Activated naive CD4-positive, alpha-beta T cell treated with Interleukin-2 at 50 U/mL for 16 hours (primary cell): ENCODE measurements at places on chromosomes 6 and 20.

- no peak for DNase-seq
These were observed 213.2 kb downstream of the TAF4 start for GRCh38 chr20:61852268-61853072.

- DNase-seq: peak; percentile 45
These were observed 1.4 kb downstream of the NKX2-4 start for GRCh38 chr20:21395666-21396598.

- DNase-seq: no peak
These were observed 7.1 kb downstream of the PRIM2 start for GRCh38 chr6:57324538-57324937.

DNA sequence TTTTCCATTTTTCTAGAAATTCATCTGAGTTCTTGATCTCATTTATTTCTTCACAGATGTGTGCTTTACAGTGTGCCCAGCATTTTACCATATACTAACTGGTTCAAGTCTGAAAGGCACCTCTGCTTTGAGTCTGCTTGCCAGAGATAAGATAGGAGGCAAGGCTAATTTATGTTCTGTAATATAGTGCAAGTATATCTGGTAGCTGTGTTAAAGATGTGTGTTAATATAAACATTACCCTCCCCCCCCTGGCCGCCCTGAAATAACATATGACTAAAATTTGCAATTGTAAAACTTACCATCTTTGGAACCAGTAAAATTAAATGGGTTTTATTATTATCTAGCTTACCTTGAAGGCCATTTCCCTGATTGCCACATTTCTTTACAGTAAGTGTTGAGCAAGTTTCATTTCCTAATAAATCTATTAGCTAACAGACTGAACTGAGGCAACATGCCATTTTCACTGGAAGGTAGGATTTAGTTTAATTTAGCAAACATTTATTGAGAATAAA lies 2.7 kb downstream of the FBXO9 start:
- DNase-seq: no peak

GRCh38 chr6:131063764-131064272 lies 773 bp upstream of the EPB41L2 start:
- no peak for DNase-seq

DNA sequence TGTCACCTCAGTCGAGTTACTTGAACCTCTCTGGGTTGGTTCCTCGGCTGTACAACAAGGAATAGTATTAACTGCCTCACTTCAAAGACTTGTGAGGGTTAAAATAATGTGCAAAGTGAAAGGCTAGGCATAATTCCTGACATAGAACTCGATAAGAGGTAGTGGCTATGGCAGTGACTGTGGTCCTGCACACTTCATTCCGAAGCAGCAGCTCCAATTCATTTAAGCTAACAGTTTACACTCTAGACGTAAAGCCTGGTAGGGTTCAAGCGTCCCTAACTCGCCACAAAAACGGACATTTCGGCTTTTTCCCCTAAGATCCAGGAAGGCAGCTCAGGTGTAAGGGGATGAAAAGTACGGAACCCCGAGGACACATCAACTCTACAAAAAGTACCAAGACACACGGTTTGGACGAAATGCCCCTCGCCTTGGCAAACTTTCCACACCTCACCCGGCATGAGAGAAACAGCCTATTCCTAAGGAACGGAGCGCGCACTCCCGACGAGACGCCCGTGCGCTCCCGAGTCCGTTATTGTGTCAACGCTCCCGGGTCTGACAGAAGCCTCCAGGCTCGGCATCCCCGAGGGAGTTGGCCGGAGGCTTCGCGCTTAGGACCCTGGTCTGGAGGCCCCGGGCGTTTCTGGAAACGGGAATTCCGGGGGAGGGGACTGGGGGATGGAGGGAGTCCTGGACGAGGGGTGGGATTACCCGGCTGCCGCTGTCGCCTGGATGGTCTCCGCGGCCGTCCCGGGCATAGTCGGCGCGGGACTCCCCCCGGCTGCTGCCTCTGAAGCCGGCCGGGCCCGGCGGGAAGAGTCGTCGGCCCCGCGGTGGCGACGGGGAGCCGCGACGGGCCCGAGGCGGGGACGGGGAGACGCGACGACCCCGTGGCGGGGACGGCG lies 937 bp downstream of the ZNF318 start:
- peak; percentile 12 for DNase-seq

- DNase-seq: no peak
These were observed 44.4 kb downstream of the MDFI start for GRCh38 chr6:41682497-41683272.

GRCh38 chr6:113857556-113858479 lies 673 bp downstream of the MARCKS start:
- DNase-seq: no peak

DNA sequence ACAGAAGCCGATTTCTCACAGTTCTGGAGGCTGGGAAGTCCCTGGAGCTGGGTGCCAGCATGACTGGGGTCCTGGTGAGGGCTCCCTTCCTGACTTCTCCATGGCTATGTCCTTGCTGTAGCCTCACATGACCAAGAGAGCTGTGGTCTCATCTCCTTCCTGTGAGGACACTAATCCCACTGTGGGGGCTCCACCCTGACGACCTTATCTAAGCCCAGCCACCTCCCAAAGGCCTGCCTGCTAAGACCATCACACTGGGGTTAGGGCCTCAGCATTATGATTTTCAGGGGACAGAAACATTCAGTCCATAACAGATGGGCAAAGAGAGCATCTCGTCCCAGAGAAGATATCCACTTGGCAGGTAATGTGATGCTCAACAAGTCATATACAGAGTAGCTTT lies 16.8 kb downstream of the RPP40 start:
- no peak for DNase-seq

DNA sequence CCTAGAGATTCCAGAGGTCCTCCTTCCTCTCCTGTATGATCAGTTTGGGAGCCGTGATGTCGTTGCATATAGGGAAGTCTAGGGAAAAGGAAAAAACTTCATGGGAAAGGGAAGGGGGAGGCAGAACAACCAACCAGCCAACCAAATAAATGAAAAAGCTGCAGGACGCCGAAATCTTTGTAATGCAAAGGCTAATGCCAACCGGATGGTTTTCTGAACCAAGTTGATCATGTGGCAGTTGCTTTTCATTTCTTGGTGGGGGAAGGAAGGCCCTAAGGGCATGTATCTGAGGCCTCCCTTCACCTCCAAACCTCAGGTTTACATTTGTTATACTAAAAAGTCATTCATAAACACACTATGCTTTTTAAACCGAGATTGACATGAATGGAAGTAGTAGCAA lies 167.2 kb downstream of the ARID1B start:
- no peak for DNase-seq

DNA sequence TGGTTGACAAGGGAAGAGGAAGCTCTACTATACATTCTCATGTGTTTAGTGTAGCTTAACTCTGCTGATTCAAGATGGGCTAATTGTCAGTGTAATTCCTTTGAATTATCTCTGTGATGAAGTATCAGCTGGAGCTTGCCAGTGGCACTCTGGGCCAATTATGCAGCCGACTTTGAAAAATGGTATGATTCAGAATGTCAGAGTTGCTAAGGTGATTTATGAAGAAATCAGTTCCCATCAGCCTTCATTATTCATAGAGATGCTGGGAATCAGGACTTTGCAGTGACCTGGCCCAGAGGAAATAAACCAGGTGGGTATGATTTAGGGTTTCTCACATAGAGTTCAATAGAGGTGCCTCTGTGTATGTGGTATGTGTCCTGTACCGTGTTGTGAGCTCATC lies 33.4 kb downstream of the KCNS1 start:
- DNase-seq: no peak

DNA sequence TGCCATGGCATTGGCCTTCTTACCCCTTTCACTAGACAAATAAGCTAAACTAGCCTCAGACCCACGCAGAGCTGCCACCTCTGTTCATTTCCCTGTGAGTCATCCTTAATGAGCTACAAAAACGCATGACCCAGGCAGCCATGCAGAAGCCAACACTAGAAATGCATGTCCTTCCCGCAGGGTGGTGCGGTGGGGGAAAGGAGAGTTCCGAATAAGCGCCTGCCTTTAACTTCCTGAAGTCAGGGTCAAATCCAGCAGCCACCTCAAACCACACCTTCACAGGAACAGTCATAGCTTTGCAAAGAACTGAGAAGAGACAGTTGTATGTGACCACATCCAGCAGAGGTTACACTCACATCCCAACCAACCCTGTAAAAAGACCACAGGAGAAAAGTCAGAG lies 40.4 kb downstream of the IRF4 start:
- peak; percentile 65 for DNase-seq

- peak; percentile 65 for DNase-seq
These were observed 3.9 kb upstream of the ZNF831 start for GRCh38 chr20:59159493-59160376.

GRCh38 chr20:62812181-62812906 lies 4.5 kb upstream of the COL9A3 start:
- DNase-seq: no peak

- DNase-seq: peak; percentile 53
These were observed at the start of gene ECI2 for GRCh38 chr6:4134841-4135664. ECI2 (minus strand) TSS chr6:4135575; CDS start chr6:4135560, 15 bp downstream.

DNA sequence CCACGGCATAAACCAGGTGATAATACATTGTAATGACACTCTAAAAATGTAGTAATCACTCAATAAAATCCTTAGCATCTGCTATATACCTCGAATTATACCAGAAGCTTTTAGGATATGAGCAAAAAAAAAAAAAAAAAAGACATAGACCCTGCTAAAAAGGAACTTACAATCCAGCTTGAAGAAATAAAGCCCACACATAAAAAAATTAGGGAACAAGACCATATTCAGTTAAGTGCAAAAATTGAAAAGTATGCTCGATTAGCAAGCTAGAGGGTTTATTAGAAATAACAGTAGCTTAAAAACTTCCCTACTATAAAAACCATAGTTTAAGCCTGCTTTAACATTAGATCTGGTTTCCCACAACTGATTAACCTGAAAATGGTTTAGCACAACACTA lies 135.6 kb downstream of the GMPR start:
- no peak for DNase-seq

- DNase-seq: no peak
These were observed 602 bp upstream of the HLA-DPB1 start for GRCh38 chr6:33075208-33075567.

DNA sequence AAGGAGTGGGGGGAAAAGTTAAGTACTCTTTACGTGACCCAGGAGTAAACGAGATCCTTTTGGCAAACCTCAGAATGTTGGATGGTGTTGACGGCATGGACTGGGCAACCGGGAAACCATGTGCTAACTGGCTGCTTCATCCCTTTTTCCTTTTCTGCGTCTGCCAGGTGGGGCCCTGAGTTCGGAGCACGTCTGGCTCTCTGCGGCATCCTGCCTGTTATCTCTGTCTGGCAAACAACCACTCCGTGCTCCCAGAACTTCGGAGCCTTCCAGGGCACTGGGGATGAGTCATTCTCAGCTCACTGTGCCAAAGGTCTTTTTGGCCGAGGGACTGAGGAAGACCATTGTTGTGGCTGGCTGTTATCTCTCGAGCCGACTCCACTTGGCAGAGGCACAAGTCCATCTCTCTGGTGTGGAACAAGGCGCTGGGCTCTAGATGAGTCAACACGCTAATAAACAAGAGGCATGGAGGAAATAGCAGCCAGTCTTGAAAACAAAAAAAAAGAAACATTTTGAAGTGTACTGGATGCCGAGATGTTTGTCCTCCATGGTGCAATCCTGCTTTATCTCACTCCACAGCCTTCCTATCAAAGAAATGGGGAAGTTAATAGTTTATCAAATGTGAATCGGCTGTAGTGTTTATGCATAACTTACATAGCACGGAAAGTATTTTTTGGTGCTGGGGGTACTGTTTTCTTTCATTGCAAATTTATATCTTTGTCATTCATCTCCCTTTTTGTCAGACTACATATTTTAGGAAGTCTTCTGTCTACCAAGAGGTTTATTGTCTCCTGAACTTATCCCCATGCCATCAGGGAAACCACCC lies 64.6 kb upstream of the TXNDC5 start:
- no peak for DNase-seq

GRCh38 chr6:137749696-137750211 lies 117.3 kb upstream of the TNFAIP3 start:
- DNase-seq: no peak

DNA sequence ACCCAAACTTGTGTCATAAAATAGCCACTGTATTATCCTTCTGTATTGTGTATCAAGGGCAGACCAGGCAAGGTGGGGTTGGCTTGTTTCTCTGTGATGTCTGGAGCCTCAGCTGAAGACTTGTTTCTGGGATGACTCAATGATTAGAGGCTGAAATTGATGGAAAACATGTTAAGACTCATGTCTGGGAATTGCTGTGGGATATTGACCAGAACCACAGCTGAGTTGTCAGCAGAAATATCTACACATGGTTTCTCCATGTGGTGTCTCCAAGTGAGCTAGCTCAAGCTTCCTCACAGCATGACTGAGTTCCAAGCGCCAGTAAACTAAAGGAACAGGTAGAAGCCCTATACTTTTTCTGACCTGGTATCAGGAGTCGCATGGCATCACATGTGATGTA lies 128.5 kb upstream of the SYNDIG1 start:
- no peak for DNase-seq

- no peak for DNase-seq
These were observed 35.5 kb upstream of the FOXC1 start for GRCh38 chr6:1574083-1574761.

DNA sequence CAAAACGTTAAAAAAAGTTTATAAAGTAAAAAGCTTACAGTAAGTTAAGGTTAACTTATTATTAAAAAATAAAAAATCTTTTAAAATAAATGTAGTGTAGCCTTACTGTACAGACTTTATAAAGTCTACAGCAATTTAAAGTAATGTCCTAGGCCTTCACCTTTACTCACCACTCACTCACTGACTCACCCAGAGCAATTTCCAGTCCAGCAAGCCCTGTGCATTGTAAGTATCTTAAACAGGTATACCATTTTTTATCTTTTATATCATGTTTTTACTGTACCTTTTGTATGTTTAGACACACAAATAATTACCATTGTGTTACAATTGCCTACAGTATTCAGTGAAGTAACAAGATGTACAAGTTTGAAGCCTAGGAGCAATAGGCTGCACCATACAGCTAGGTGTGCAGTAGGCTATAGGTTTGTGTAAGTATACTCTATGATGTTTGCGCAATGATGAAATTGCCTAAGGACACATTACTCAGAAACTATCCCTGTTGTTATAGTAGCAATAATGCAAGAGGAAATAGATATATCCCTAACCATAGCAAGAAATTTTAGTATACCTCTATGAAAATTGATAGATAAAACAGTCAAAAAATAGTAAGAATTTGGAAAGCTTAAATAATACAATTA lies 39.5 kb downstream of the FBXO5 start:
- DNase-seq: no peak

DNA sequence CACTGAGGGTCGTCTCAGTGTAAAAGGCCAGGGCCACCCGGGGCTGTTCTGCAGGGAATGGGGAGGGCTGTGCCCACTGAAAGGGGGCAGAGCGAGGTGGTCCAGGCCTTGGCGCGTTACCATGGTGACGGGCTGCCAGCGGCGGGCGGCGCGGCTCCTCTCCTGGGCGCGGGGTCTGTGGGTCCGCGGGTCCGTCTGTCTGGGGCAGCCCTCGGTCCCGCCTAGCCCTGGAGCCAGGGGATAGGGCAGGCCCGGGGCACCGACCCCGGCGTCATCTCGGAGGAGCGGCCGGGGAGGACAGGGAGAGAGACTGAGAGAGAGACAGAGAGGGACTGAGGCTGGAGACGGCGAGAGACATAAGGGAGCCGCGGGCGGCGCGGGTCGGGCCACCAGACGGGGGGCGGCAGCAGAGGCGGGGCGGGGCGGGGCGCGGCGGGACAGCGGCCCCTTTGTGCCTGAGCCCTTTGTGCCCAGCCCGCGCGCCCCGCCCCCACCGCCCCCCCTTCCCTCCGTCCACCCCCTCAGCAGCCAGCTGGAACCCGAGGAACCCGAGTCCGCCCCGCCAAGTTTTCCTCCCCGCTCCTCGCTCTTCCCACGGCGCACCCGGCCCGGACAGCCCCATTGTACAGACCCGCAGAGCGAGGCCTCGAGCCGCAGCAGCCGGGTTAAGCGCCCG lies at the start of gene KIAA1755:
TSS of gene KIAA1755 (minus strand) at position 358 of the 676 bp plus-strand sequence. CDS start at position 123, 235 bp downstream.
- no peak for DNase-seq

- no peak for DNase-seq
These were observed 116.6 kb upstream of the RNF24 start for GRCh38 chr20:4131911-4132310.
